ENCODE measurements at places on chromosomes 7 and 10.

DNA sequence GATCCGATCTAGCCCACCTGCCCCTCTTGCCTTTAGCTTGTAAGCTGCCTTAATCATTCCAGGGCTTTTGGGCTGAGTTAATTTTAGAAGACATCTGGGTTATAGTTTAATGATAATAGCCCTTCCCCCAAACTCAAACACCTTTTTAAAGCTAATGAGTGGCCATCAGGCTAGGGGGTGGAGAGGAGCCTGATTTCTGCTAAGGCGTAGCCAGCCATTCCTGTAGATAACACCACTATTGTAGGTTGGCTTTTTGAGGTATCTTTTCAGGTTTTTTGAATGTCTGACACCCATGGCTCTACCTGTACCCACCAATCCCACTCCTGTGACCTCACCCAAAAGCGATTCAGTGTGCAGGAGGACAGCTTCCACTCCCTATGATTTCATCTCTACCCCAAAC is 7.6 kb upstream of the SYPL1 start:
- no peak for DNase-seq

- no peak for DNase-seq
These were observed 172.1 kb downstream of the CELF2 start for GRCh38 chr10:11189582-11190376.

DNA sequence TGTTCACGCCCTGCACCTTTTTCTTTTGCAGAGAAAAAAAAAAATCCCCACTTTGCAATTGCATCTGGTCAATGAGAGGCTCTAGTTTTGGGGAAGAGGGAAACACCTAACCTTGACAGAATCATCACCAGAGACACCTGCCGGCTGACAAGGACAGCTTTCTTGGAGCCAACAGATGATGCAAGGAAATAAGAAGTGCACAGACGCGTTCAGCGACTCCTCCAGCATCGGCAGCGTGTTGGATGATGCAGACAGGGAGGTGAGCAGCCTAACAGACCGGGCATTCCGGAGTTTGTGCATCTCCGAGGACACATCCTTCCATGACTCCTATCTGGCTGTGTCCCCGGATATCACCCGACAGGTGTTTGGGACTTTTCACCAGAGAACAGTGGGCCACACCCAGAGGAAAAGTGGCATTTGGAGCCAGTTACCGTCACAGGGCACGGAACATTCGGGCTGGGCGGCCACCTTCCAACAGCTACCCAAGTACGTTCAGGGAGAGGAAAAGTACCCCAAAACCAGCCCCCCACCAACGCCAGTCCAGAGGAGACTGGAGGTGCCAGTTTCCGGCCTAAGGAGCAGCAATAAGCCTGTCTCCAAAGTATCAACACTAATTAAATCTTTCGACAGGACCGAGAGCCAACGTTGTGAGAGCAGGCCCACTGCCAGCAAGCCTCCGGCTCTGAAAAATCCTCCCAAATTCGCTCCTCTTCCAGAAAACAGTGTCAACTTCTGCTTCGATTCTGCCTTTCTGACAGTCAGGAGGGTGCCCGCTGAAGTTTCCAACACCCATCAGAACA is 23.6 kb downstream of the C10orf71 start:
- DNase-seq, result no peak

- DNase-seq, result peak; percentile 31
These were observed 427.6 kb downstream of the PHTF2 start for GRCh38 chr7:78226059-78226719.

DNA sequence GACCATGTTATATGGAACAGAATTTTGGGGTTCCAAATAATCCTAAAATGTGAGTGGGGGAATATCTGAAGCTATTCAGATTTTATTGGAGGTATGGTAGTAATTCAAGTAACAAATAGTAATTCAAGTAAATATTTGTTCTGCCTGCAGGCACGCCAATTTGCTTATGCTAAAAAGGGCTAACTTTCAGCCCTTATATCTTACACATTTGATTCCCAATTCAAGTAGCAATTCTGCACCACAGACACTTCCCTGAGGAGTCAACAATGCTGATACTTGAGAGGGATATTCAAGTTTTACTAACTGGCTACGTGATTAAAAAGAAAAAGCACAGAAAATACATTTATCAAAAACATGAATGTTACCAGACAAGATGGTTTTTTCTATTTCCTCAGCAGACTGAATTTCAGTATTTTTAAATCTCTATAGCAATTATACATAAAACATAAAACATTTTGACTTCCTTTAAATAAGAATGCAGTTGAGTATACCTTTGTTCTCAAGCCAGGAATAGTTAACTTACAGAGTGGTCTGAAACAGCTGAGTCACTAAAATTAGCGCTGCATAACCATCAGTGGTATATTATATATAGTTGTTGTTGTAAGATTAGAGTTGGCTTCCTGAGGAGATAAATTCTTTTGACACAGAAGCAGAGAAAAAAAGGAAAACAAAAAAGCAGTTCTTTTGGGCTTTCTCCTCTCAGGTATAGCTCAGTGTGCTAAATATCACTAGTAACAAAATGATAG is 33.9 kb downstream of the MTPN start:
- DNase-seq, result no peak

GRCh38 chr7:100022621-100023020 is 7.2 kb downstream of the ZKSCAN1 start:
- DNase-seq, result no peak

GRCh38 chr10:28761084-28761846 is 83.9 kb downstream of the BAMBI start:
- peak; percentile 41 for DNase-seq

DNA sequence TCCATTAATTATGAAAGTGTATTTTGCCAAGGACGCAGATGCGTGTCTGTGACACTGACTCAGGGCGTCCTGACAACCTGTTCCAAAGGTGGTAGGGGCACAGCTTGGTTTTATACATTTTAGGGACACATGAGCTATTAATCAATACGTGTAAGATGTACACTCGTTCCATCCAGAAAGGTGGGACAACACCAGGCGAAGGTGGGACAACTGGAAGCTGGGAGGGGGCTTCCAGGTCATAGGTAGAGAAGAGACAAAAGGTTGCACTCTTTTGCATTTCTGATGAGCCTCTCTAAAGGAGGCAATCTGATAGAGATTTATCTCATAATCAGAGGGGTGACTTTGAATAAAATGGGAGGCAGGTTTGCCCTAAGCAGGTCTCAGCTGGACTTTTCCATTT is 82.7 kb upstream of the ZNF746 start:
- DNase-seq, result no peak
